GM12891 (cell line): ENCODE measurements at places on chromosomes 4 and X.

GRCh38 chr4:184534511-184535391, 60.4 kb upstream of the IRF2 start:
- DNase-seq: peak; percentile 30

GRCh38 chr4:141571362-141571761, 65.0 kb upstream of the IL15 start:
- DNase-seq: no peak

GRCh38 chrX:57137501-57137900, 304 bp upstream of the SPIN2A start:
- no peak for DNase-seq

DNA sequence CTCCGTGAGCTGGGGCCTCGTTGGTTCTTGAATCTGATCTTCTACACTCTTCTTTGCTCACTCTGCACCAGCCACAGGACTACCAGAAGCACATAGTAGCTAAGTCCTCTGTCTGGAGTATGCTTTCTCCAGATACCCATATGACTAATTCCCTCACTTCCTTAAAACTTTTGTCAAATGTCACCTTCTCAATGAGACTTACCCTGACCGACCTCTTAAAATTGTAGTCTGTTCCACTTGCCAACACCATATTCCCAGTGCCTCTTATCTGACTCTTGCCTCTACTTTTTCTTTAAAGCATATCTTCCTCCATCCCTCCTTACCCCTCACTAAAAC, 10.0 kb downstream of the PARM1 start:
- DNase-seq: no peak

DNA sequence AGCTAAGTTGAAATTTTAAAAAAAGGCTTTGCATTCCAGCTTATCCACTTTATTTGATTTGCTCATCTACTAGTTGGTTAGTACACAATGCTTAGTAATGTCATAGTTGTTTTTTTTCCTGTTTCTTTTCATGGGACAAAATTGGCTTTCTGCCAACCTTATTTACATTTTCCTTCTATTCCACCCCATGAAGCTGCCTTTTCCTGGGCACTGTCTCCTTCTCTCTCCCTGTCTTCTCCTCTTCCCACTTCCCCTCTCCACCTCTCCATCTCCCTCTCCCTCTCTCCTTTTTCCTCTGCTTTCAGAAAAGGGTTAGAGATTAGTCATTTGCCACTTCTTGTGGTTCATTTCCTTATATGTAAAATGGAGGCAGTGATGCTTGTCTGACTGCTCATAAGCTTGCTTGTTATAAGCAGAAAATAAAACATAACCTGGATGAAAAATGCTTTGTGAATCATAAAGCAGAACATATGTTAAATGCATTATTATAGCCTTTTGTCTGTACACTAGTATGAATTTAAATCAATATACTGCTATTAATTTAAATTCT, 181.9 kb downstream of the CEP135 start:
- no peak for DNase-seq

DNA sequence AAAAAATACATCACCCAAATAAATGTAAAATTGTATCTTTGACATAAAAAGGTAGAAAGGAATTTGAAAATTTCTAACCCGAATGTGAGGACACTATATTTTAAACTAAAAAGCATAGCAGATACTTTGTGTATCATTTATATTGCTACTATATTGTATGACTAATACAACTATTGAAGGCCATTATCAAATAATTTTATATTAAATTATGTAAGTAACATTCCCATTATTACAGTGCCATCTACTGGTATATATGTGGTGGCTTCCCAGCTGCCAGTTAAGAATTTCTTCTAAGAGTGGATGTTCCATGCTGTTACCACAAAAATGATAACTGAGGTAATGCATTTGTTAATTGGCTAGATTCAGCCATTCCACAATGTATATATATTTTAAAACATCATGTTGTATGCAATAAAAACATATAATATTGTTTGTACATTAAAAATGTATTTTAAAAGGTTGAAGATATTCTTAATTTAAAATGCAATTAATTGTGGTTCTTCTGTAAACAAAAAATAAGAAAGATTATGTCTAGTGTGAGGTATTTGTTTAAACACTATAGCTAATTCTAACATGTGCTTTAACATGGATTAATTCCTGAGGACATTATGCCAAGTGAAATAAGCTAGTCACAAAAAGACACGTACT, 65.3 kb downstream of the EGF start:
- DNase-seq: no peak

DNA sequence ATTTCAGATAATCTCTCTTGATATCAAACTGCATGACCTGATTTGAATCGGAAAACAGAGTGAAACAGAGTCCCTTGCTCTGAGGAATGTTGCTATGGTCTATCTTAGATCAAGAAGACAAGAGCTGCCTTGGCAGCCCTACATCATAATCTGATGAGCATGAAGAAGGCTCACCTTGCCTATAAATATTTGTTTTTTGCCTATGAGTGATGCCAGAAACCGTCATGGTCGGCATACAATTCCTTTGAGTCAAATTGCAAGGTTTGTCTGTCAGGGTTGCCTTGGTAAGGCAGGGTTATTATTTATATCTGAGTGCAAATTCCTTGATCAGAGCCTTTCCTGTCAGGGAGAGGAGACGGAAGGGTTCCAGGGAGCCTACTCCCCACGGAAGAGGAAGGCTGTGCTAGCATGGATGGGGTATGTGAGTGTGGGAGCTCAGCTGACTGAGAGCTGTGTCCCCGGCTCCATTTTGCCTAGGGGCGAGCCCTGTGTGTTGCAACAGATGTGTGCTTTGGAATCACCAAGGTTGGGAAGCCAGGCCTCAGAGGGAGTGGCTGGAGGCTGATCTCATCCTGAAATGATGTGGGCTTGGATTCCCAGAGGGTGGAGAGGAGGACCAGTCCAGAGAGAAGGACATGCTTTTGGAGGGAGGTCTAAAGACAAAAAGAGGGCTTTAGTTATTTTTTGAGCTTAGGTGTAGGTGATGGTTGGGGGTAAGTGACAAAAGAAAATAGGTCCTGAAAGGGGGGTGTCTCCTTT, 43.6 kb downstream of the RTL9 start:
- no peak for DNase-seq

DNA sequence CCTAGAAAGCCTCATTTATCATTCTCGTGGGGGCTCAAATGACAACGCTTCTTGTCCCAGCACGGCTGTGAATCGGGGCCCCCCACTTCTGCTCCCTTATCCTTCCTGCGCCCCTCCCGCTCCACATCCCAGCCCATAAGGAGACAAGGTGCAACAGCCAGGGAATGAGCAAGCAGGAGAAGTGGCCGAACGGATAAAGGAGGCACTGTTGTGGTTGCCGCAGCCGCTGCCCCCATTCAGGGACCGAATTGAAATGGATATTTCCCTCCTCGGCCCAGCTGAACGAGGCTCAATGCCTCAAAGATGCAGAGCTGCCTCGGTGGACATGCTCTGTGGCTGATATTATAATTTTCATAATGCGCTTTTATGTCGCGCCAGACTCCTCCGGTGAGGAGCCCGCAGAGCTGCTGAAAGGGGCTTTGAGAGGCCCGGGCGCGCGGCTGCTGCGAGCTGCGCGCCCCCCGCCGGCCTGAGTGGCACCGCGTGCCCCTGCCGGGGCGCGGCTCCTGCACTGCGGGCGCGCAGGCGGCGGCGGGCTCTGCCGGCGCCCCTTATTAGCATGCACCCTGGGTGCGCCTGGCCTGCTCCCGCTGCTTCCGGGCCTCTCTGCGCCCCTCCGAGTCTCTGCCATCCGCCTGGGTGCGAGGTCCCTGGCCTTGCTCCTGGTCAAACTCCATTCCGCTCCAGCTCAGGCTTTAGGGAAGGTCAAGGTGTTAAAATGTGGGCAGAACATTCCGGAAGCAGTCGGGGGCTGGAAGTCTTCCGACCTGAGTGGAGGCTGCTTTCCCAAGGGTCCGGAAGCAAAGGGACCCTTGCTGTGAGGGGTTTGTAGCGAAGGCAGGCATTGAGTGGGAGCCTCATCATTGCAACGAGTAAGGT, 68.2 kb upstream of the TMEM33 start:
- no peak for DNase-seq

DNA sequence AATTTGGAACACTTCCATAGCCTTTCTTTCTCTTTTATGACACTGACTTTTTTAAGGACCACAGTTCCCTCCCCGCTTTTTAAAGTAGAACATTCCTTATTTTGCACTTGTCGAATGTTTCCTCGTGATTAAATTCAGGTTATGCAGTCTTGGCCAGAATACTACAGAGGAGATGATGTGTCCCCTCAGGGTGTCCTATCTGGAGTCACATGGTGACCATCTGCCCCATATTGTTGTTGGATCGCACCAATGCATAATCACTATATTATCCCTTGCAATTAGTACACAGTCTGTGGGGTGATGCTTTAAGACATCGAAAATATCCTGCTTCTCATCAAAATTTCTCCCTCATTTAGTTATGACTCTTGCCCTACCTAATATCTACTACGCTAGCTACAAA, 27.4 kb downstream of the WDFY3 start:
- DNase-seq: no peak

DNA sequence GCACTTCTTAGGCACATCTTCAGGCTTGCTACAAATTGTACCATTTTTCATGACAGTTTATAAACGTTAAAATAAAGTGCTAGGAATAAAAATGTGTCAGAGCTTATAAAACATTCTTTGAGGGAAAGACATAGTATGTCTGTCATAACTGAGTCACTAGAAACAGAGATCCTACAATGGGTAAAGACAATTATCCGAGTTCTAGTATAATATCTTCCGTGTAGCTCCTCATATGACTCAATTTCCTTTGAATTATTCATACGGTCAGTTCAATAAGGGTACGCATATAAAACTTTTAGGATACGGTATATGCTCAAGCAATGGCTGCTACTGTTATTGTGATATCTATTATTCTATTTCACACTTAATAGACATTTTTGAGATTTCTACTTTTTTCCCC, 349.1 kb downstream of the PCDH10 start:
- DNase-seq: no peak

DNA sequence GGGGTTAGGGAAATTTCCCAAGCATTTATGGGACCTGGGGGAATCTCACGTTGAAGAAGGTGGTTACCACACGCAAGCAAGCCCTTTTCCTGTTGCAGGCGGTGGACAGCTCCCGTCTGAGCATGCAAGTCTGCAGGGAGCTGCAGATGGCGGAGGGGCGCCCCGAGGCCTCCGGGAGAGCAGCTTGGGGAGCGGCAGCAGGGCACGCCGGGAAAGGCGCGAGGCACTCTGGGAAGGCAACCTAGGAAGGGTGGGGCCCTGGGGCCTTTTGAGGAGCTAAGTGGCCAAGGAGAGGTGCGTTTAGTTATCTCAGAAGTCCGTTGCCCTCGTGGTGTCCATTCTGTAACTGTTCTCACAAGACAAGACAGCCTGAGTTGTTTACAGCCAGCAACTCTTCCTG, 57.0 kb upstream of the SLC25A4 start:
- DNase-seq: no peak

GRCh38 chr4:88859191-88859812, 161.7 kb upstream of the NAP1L5 start:
- DNase-seq: no peak

GRCh38 chr4:79757600-79757999, 315.4 kb downstream of the ANTXR2 start:
- no peak for DNase-seq
